Thoracic aorta (tissue), 2 donors: ENCODE measurements at places on chromosomes 12 and 14. TPM values are rescaled to one million over a fixed set of nuclear protein-coding genes. Genes with fewer than 3 reads are reported as not detected.

- H3K27ac ChIP-seq, result no peak overlapping the region
- H3K36me3 ChIP-seq, result no peaks in the 10 kb centered on the region
- H3K27me3 ChIP-seq, result no peaks in the 10 kb centered on the region
- H3K4me3 ChIP-seq, result no peak overlapping the region
These were observed 20.2 kb downstream of the CD163 start for GRCh38 chr12:7483343-7483742.

GRCh38 chr12:67415473-67415872, 146.3 kb downstream of the CAND1 start:
- no peaks in the 10 kb centered on the region for H3K36me3 ChIP-seq
- no peak for DNase-seq
- no peak overlapping the region for H3K4me3 ChIP-seq

PTMS gene
- total RNA-seq, result 186 TPM

TMEM52B gene
- 2.8 TPM for total RNA-seq

DNA sequence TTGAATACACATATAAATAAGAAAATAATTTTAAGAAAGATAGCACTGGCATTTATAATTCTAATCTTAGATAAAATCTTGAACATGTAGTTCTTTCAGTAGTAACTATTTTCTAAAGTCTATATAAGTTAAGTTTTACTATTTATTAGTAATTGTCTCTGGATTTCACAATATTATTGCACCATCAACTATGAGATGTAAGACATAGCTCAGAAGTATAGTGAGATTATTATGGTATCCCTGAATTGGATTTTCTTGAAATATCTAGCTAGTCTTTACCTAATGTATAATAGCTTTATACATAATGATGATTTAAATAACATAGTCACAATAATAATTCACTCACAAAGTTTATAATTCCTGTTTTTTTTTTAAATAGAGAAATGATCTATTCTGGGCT, 6.7 kb downstream of the CLEC12A start:
- H3K4me3 ChIP-seq, result no peak overlapping the region
- H3K36me3 ChIP-seq, result no peaks in the 10 kb centered on the region
- DNase-seq, result no peak

SERPINA6 gene
- not detected for total RNA-seq

GRCh38 chr12:64170730-64171129, 51.4 kb downstream of the KICS2 start:
- no peaks in the 10 kb centered on the region for H3K27me3 ChIP-seq
- no peaks in the 10 kb centered on the region for H3K4me1 ChIP-seq
- no peak overlapping the region for H3K4me3 ChIP-seq
- H3K27ac ChIP-seq, result no peak overlapping the region
- no peak for DNase-seq

DNA sequence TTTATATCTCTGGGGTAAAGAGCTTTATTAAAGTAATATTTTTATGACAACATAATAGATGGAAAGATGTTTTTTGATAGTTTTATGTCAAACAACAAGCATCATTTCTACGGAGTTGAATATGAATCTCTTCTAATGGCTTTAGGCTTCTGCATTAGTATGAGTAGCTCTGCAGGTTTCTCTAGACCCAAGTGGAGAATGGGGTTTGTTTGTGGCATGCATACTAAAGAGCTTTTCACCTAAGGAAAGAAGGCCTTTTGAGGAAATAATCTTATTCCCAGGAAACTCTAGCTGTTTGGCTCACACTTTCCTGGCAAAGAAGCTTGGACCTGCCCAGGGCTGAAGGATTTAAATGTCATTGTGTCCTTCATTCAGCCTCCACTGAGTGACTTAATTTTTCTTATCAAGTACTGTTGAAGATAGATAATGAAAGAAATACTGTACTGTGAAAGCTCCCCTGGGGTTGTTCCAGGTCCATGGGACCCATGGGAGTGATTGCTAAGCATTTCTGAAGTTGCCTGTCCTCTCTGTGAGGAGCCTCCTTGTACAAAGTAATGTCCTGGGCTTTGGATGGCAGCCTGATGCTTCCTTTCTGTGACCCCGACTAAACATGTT, 469.3 kb downstream of the LRIG3 start:
- no peaks in the 10 kb centered on the region for H3K36me3 ChIP-seq
- no peak overlapping the region for H3K27ac ChIP-seq
- H3K27me3 ChIP-seq, result no peaks in the 10 kb centered on the region
- no peak overlapping the region for H3K4me3 ChIP-seq
